Epithelial cell of proximal tubule (primary cell): ENCODE measurements at places on chromosomes 2 and 18. TPM values are rescaled to one million over a fixed set of nuclear protein-coding genes. Genes with fewer than 3 reads are reported as not detected.

- no peak for DNase-seq
These were observed 168.2 kb downstream of the GALNT1 start for GRCh38 chr18:35749701-35750100.

Gene PRKAG3
- total RNA-seq, result not detected in 2 replicates

- DNase-seq, result no peak
These were observed 351.2 kb downstream of the CDH2 start for GRCh38 chr18:27825689-27826088.

GRCh38 chr2:80706541-80706940, 402.0 kb upstream of the LRRTM1 start:
- no peak for DNase-seq

DNA sequence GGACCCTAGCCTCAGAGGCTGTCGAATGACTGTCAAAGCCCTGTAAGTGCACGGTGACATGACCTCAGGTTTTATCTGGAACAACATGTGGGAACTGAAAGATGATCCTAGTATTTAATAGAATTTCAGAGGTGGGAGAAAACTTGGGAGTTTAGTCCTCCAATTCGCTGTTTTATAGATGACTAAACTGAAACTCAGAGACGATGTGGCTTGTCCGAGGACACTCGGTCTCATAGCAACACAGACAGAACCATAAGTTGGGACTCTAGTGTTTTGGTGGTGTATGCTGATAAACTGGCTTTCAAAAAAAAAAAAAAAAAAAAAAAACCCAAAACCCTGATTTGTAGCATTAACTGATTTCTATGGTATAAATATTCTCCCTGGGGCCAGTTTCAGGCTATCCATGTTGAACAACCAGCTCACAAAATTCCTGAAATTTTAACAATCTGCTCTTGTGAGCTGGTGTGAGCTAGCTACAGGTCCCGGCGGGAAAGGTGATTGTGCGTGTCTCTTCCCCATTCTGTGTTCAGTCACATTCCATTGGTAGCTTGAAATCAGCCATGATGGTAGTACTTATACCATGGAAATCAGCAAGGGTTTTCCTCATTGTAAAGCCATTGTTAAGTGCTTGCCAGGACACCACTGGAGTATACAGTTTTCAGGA, 195.5 kb upstream of the EPAS1 start:
- DNase-seq, result no peak

DNA sequence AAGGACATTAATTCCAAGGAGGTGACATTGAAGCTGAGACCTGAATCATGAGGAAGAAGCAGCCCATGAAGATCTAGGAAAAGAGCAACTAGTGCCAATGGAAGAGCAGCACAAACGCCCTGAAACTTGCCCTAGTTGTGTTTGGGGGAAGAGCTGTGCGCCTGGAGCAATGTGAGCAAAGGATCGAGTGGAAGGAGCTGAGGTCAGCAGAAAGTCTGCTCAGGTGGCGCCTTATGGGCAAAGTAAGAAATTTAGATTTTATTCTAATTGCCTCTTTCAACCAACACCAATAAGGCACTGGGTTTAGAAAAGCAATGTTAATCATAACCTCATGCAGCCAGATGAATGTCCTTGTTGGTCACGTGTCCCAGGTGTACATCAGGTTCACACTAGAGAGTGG, 226.0 kb upstream of the THSD7B start:
- DNase-seq, result no peak

Gene GAD1
- total RNA-seq, result 0.36 and 5.6 TPM in 2 replicates

- no peak for DNase-seq
These were observed 445.1 kb upstream of the TRIB2 start for GRCh38 chr2:12271589-12271984.

Gene CDH20
- not detected in 2 replicates for total RNA-seq

Gene PLCL1
- total RNA-seq, result under 0.01 TPM in 1 of 2 replicates, not detected in the other

DNA sequence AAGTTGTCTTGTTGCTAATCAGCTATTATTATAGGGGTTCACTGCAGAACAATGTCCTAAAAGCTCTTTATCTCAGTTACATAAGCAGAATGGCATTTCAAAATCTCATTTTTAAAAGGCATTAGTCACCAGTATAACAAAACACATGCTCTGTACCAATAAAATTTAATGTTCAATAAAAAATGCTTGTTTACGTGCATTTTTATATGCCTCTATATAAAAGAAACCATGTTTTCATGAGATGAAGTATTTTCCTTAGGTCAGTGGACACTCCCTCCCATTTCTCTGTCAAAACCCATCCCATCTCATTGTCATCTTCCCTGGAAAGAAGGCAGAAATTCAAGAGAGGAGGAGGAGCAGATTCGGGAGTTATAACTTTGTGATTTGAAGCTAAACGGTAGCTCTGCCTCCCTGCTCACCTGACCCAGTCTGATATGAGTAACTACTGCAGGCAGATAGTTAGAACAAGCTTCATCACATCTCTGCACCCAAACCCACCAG, 231.9 kb upstream of the SIX2 start:
- DNase-seq, result no peak

Gene PLEKHH2
- 2.7 and 4.2 TPM in 2 replicates for total RNA-seq

- DNase-seq, result no peak
These were observed 96.8 kb downstream of the BOD1L2 start for GRCh38 chr18:57243624-57244179.

- no peak for DNase-seq
These were observed 180.0 kb downstream of the INSIG2 start for GRCh38 chr2:118268268-118268667.

GRCh38 chr2:9145109-9145751, 61.4 kb upstream of the ASAP2 start:
- DNase-seq, result no peak

DNA sequence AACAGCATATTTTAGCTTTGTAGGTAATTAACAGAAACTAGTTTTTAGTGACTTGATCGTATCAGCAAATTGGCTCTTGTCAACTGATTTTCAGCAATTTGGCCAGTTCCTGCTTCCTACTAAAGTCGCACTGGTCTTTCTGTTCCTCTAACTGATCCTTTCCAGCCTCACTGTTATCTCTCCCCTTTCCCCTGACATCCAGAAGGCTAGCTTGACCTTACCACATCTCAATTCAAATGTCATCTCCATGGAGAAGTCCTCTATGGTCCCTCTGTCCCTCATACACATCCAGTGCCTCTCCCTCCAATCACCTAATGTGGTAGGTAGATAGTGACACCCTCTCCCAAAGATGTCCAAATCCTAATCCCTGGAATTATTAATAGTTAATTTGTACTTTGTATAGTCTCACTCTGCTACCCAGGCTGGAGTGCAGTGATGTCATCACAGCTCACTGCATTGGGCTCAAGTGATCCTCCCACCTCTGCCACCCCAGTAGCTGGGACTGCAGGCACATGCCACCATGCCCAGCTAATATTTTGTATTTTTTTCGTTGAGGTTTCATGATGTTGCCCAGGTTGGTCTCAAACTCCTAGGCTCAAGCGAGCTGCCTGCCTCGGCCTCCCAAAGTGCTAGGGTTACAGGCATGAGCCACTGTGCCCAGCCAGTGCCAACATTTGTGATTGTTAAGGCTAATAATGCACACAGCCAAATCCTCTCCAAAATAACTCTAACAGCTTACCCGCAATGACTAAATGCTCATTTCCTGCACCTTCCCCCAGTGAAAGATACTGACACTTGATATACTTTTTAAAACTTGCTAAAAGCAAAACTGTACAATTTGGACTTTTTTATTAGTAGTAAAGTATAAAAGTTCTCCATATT, 16.9 kb downstream of the PSTPIP2 start:
- no peak for DNase-seq

DNA sequence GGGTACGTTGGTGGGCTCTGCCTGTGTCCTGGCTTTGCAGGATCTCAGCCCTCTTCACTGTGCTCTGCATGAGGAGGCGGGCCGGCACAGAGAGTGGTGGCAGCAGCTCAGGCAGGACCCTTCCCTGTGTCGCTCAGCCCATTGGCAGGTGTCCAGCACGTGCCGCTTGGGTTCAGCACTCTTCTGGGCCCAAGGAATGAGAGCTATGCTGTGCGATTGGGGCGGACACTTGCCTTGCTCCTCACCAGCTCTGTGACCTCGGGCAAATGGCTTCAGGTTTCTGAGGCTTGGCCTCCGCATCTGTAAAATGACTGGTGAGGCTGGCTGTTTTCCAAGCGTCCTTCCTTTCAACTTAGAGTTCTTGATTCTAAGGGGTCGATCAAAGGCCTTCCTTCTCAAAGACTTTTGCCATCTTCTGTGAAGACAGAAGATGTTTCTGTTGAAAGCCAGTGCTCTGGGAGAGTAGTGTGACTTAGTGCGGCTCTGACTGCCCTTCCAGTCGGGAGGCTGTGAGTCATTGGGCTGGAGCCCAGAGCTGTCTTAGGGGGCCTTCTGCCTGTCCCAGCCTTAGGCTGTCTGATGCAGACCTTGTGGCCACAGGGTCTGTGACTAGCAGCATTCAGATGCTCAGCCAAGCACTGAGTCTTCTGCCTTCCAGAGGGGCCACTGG, 35.6 kb downstream of the GLI2 start:
- no peak for DNase-seq

GRCh38 chr18:13831864-13832508, 8.0 kb downstream of the MC5R start:
- DNase-seq, result no peak

- DNase-seq, result no peak
These were observed 1305.0 kb upstream of the NRXN1 start for GRCh38 chr2:52336951-52337350.

Gene FRZB
- total RNA-seq, result 0.07 TPM in 1 of 2 replicates, not detected in the other

GRCh38 chr2:111617299-111618225, 266.4 kb downstream of the ANAPC1 start:
- no peak for DNase-seq

Gene ACADL
- total RNA-seq, result 0.17 and 0.51 TPM in 2 replicates

Gene VWA3B
- not detected in 2 replicates for total RNA-seq

GRCh38 chr18:48028696-48029095, 98.2 kb upstream of the SMAD2 start:
- no peak for DNase-seq

GRCh38 chr18:79950515-79951341, 725 bp downstream of the SLC66A2 start:
- DNase-seq, result no peak

GRCh38 chr2:169727065-169727464, 6.6 kb upstream of the KLHL23 start:
- DNase-seq, result no peak

Gene SLC23A3
- total RNA-seq, result 0.06 TPM in 1 of 2 replicates, not detected in the other

GRCh38 chr2:240413813-240414429, 21.5 kb upstream of the GPC1 start:
- DNase-seq, result no peak

Gene SLC40A1
- total RNA-seq, result 1.9 and 5.8 TPM in 2 replicates

GRCh38 chr2:170218456-170218855, 40.5 kb downstream of the MYO3B start:
- no peak for DNase-seq

DNA sequence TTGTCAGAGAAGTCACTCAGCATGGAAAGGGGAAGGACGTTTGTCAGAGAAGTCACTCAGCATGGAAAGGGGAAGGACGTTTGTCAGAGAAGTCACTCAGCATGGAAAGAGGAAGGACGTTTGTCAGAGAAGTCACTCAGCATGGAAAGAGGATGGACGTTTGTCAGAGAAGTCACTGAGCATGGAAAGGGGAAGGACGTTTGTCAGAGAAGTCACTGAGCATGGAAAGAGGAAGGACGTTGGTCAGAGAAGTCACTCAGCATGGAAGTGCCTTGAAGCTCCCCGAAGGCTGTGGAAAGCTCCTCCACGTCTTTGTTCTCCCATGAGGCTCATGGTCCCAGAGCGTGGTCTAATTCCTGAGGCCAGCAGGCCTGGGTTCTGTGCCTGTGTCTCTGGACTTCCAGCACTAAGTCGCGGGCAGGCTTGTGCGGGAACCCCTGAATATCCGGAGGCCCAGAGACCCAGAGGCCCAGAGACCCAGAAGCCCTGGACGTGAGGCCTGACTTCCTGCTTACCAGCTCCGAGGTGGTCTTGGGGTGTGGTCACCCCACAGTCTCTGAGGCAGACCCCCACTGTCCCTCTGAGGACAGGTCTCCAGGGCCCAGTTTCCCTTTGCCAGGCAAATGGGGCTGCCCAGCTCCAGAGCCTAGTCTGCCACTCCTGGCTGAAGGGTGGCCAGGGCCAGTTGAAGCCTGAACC, 70.4 kb upstream of the TWIST2 start:
- DNase-seq, result no peak

DNA sequence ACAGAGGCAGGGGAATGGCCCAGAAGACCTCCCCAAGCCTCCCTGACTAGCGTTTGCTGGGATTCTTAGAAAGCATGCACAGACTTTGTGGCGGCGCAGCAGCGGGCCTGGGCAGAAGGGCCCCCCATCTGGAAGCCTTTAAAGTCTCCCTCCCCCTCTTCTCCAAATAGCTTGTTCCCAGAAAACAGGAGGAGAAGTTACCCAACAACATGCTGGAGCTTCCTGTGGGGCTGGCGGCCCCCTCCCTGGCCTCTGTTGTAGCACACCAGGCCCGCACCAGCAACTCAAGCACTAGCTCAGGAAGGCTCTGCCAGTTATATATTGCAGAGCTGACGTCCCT, 334.8 kb downstream of the DYSF start:
- DNase-seq, result no peak

Gene BABAM2
- total RNA-seq, result 23.6 and 24.6 TPM in 2 replicates

Gene C2orf78
- total RNA-seq, result not detected in 2 replicates

DNA sequence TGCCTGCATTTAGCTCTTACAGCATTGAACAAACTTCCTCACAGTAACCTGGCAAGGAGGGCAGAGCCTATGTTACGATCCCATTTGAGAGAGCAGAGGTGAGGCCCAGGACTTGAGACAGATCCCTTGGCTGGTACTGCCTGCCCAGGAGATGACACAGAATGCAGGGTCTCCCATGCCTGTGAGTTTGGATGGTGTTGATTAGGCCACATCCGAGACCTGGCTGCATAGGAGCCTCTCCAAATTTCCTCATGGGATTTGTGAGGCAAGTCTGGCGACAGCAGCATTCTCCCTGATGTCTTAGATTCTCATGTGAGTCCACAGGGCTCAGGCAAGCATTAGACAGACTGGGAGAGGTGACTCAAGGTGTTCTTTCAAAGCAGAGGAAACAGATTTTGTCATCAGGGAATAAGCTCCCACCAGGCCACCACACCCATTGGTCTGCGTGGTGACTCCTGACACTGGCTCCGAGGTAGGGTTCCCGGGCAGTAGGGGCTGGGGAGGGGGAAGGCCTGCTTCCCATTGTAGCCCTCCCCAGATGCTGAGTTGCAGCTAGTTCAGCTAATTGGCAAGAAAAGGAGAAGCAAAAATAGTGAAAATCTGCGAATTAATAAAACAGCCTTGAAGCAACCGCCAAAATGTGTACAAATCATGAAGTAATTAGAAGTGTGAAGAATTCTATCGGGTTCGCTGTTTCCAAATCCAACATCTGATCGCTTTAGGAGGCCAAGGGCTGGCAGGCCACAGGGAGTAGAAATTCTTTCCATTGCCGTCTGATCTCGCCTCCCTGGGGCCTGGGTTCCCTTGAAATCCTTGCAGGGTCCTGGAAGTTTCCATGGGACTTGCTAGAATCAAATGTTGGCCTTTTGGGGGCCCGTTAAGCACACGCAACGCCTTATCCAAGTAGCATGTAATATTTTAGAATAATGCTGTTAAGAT, 68.0 kb downstream of the MAPK4 start:
- DNase-seq, result no peak

GRCh38 chr18:79961527-79962291, 2.7 kb upstream of the HSBP1L1 start:
- no peak for DNase-seq

GRCh38 chr2:39141334-39142271, 20.8 kb upstream of the SOS1 start:
- no peak for DNase-seq

- no peak for DNase-seq
These were observed 182.7 kb downstream of the INHBB start for GRCh38 chr2:120528693-120529076.
